ENCODE measurements at places on chromosomes 3 and 15.

DNA sequence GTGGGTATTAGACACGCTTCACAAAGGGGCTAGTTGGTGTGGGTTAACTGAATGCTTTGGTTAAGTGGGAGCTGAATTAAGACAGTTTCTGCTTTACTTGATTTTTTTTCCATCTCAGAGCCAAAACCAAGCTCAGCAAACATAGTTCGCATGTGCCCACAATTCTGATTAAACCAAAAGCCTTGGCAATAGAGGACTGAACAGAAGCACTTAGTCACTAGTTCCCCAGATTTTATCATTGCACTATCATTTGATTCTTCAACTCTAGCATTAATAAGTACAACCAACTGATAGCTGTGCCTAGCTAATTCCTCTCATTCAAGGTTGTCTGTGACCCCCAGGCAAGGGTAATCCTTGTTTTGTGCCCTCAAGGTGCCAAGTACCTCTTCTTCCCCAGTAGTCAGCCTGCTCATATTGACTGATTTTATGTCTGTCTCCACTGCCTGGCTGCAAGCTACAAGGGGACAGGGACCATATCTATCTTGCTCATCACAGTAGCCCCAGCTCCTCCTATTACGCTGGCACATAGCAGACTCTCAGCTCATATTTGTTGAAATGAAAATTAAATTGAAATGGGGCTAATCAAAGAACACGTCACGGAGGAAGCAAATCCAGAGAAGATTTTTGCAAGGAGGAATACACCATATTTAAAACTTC, 9.9 kb upstream of the ARHGEF3 start:
- DNase-seq, result no peak

GRCh38 chr3:71453822-71454511, 129.6 kb downstream of the FOXP1 start:
- DNase-seq, result no peak

DNA sequence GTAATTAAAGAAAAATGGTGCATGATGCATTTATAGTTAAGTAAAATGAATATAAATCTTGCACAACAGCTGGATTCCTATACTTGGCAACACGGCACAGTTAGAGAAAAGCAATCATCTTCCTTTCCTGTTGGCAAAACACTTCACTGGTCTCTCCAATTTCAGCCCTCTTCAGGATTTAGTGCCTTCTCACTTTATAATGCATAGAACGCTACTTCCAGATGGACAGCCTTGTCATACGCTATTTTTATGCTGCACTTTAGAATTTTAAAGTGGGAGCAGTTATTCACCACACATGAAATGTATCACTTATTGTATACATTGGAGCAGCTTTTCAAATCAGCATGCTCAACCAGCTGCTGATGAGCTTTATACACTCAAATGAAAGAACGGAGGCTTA, 194.4 kb upstream of the GBE1 start:
- DNase-seq, result no peak

DNA sequence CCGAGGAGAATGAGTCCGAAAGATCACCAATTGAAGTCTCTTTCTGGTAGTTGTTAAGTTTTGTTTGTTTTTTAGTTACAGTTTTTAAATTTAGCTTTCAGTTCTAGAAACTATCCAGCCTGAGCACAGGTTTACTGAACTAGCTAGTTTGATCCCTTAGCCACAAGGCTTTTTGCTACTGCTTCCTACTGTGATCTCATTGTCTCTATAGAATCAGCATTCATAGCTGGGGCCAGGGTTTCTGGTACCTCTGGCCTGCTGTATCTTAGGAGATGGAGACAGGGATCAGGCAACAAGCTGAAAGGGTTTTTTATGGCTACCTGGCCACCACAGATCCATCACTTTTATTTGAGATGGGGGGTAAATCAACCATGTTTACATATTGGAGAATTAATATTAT, 37.0 kb downstream of the GOLM2 start:
- DNase-seq, result peak; percentile 16

DNA sequence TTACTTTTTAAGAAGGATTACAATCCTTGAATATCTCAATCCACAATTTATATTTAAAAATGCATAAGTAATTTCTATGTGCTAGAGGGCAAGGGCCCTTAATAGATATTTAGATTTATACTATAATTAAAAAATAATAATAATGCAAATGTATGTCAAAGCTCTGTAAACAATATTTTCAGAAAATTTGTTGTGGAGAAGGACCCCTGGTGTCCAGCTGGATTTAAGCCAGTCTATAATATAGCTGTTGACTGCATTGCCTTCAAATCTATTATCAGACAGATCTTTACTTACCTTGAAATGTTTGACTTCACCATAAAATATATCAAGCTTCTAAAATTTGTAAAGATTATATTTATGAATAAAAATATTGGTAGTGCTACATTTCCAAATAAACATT, 65.6 kb downstream of the ZBTB20 start:
- DNase-seq, result no peak

- no peak for DNase-seq
Observed at GRCh38 chr3:127988770-127989557, 63.3 kb upstream of the SEC61A1 start.

- DNase-seq, result no peak
Observed at GRCh38 chr3:71709908-71710511, 15.2 kb downstream of the EIF4E3 start.

All from NT2/D1 (cell line).